ENCODE measurements at places on chromosomes 1 and 21.

GRCh38 chr21:46002841-46003574 is 21.4 kb downstream of the COL6A1 start:
- no peak for DNase-seq

- no peak for DNase-seq
Observed at GRCh38 chr1:212235857-212236256, 49.4 kb upstream of the PPP2R5A start.

DNA sequence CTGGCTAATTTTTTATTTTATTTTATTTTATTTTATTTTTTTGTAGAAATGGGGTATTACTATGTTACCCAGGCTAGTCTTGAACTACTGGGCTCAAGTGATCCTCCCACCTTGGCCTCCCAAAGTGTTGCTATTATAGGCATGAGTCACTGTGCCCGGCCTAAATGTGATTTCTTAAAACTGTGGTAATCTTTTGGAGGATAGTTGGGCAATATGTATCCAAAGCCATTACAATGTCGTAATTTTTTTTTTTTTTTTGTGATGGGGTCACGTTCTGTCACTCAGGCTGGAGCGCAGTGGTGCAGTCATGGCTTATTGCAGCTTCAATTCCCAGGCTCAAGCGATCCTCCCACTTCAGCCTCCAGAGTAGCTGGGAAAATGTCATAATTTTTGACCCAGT is 14.2 kb downstream of the ETV3L start:
- DNase-seq: no peak

GRCh38 chr21:32131960-32132359 is 146.9 kb downstream of the MIS18A start:
- no peak for DNase-seq

GRCh38 chr21:32070126-32070525 is 197.3 kb downstream of the HUNK start:
- DNase-seq: no peak

- no peak for DNase-seq
Observed at GRCh38 chr1:7360526-7360925, 410.6 kb upstream of the VAMP3 start.

GRCh38 chr1:1024771-1025699 is 5.1 kb downstream of the AGRN start:
- no peak for DNase-seq
